H54 (cell line): ENCODE measurements at places on chromosomes 6 and 20.

GRCh38 chr6:106381223-106381622 lies 20.7 kb downstream of the CRYBG1 start:
- no peak for DNase-seq

DNA sequence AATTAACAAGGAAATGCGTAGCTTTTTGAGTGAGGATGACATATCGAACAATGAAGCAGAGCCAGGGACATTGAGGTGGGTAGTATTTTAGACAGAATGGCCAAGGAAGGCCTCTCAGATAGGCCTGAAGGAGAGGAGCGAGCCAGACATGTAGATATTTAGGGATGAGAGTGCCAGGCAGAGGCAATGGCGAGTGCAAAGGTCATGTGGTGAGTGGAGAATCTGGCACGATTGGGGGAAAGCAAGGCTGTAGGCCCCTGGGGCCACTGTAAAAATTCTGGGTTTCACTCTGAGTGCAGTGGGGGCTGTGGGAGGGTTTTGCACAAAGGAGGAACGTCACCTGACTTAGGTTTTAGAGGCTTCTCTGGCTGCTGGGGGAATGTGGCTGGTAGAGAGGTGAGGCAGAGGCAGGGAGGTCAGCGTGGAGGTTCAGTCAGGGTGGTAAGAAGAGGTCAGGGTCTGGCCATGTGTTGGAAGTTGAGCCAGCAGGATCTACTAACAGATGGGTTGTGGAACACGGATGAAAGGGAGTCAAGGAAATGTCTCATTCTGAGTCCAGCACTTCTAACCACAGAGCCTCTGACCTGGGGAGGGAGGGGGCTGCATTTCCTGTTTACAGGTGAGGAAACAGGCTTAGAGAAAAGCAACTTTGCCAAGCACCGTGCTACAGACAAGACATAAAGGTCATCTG lies 11.3 kb downstream of the SIRPA start:
- DNase-seq: no peak

- no peak for DNase-seq
Observed at GRCh38 chr6:157830354-157831017, 7.4 kb downstream of the SNX9 start.

GRCh38 chr20:51767867-51768758 lies at the start of gene ATP9A:
Gene ATP9A (minus strand): TSS chr20:51768390. CDS start chr20:51768369, 21 bp downstream.
- peak; percentile 49 for DNase-seq

DNA sequence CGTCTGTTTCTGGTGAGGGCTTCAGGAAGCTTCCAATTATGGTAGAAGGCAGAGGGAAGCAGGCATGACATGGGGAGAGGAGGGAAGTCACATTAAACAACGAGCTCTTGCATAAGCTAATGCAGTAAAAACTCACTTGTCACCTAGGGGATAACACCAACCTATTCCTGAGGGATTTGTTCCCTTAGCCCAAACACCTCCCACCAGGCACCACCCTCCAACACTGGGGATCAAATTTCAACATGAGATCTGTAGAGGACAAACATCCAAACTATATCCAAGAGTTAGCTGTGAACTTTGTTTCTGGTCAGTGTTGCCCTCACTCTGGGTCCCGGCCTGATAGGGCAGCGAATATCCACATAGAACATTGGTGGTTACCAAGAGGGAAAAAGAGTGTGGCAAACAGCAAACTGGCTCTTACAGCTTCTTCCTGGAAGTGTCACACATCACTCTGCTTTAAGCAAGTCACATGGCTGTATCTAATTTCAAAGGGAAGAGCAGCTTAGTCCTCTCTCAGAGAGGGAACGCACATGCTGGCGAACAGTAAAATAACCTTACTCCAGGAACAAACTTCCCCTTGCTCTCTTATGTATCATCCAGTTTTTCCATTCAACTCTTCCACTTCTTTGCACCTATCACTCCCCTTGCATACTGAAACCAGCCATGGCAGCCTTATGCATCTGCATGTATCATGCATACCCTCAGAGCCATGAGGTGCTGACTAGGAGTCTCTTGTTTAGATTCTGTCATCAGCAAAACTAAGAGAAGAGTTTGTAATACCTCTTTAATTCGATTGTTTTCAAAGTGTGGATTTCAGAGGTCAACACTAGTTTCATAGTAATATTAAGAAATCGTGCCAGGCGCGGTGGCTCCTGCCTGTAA lies 4.8 kb upstream of the MOCS1 start:
- no peak for DNase-seq

DNA sequence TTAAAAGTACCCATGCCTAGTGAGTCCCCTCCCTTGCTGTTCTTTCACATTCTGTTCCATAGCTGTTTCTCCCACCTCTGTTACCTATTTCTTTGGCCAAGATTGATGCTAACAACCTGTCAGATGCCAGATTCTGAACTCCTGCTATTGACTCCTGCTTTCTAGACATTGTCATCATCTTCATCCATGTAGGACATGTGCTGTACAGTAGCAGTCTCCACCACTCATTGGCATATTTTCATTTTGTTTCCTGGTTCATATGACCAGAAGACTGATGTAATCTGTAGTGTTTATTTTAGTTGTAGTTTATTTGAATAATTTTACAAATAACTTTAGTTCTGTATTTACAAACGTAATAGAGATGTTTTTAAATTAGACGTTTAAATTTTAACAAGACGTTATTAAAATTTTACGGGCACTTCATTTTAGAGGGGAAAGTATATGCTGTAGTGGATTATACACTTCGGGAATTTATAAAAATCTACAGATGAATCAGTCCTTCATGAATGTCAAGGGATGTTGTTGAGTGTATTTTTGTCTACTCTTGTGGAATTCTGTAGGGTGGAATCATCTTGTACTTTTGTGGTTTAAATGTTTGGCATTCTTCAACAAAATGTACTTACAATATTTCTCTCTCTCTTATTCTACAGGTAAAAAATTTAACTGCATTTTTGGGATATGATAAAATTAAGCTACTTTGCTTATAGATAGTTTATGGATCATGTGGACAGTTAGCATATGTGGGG lies 34.1 kb downstream of the TRMT11 start:
- DNase-seq: no peak

DNA sequence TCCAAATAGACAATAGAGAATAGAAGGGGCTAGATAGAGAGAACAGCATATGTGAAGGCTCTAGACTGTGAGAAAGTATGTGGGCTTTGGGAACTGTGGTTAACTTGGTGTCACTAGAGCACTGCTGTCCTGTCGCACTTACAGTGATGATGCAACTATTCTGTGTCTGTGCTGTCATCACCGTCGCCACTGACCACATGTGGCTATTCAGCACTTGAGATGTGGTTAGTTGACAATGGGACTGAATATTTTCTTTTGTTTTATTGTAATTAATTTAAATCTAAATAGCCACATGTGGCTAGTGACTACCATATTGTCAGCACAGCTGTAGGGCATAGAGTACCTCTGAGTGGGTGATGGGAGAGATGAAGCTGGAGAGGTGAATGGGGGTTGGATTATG lies 39.0 kb upstream of the IFNGR1 start:
- no peak for DNase-seq
